ENCODE measurements at places on chromosomes 1 and 21. TPM values are rescaled to one million over a fixed set of nuclear protein-coding genes. Genes with fewer than 3 reads are reported as not detected.

Gene SLX9
- 64.1 TPM for total RNA-seq

Gene ASB17
- not detected for total RNA-seq

Gene KIF17
- 9.9 TPM for total RNA-seq

Gene FAM151A
- total RNA-seq = not detected

Gene CLCNKA
- 0.95 TPM for total RNA-seq

GRCh38 chr1:229089586-229090208 is 181.2 kb upstream of the RAB4A start:
- no peak for DNase-seq

DNA sequence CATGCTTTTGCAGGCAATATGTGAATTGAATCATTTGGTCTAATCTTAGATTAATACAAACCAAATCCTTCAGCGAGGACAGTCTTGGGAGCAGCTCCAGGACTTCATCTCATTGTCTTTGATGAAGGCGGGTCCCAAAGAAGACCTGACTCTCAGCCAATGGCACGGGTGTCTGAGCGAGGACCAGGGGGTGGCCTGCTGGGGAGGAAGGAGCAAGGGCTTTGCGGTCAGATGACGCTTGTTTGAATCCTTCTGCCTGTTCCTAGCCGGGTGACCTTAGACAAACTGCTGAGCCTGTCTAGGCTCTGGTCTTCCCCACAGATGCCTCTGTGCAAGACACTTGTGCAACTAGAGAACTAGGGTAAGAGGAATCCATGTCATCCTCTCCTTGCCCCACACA is 312.1 kb upstream of the VAMP3 start:
- DNase-seq = no peak

DNA sequence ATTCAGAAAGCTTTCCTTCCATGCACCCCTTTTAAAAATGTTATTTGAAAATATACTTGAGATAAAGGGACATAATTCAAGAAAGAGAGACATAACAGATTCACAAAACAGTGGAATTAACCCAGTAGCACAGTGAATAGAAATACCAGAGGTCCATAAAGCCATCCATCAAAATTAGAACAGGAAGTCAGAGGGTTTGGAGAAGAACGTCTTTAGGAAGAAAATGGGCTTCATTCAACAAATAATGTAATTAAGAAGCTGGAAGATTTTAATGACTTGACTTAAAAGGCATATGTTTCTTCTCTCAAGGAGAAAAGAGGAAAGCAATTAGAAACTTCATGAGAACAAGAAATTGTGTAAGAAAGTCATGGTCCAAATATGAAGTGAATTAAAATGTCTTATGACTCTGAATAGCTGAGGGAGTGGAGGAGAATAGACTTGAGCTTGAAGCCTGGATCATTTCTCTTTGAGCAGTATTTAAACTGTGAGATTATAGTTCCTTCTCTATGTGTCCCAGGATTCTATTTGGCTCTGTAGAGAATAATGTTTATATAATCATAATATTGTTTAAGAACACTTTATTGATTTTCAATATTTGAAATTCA is 7.9 kb upstream of the HCRTR1 start:
- DNase-seq = no peak

- no peak for DNase-seq
Observed at GRCh38 chr1:58749646-58750045, 34.2 kb downstream of the JUN start.

DNA sequence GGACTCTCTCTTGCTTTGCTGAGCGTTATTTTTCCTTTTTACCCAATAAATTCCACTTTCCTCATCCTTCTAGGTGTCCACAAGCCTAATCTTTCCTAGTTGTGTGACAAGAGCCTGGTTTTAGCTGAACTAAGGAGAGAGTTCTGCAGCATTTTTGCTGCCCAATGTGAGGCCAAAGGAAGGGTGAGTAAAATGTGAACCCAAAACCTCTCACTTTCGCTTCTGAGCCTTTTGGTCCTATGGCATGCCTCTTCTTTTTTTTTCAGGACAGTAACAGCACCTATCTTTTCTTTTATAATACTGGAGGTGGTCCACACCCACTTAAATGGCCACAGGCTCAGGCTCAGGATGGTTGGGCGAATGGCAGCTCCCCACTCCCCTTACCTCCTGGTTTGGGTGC is 111.1 kb downstream of the COP1 start:
- no peak for DNase-seq

All from H1 (cell line).